CD4-positive, alpha-beta T cell treated with Interleukin-2 at 100 ng/mL for 4 hours (primary cell): ENCODE measurements at places on chromosomes 12 and 14.

GRCh38 chr14:89243286-89243685 lies 173.7 kb downstream of the FOXN3 start:
- DNase-seq = no peak

DNA sequence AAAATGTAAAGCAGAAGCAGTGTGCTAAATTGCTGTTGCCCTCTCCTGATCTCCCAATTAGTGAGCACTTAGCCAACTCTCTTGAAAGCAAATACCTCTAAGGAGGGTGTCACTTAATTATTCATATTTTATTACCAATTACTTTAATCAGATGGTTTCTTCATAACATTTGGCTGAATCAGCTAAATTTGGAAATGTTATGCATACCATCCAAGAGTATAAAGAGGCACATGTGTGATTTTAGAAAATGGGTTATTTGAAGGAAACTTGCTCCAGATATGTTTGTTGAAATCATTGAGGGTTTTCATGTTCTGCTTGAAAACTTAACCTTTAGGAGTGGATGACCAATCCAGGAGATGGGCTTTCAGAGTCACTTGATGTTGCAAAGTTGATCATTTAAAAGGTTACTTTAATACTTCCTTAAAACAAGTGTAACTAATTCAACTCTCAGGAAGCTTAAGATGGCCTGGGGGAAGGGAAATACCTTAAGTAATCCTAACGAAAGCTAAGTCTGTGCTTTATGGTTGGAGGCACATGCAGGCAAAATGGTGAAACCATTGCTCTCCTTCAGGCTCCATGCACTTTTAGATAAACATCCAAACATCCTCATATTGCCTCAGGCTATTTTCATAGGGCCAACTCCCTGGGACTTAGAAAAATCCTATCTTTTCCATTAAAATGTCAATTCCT lies 434.5 kb downstream of the MDGA2 start:
- no peak for DNase-seq

DNA sequence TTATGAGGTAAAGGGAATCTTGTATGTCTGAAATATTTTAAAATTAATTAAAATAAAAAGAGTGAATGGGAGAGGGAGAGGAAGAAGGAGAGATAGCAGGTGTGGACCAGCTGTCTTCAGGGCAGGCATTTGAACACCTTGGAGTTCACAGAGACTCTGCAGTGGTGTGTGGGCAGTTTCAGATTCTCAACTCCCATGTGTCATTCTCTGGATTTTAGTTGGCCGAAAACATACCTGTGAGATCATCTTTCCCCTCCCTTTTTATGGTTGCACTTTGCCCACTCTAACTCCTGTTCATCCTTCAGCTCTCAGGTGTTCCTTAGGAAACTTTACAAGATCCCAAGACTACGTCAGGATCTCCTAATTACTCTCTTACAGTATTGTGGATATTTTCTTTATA lies 108.1 kb downstream of the ERC1 start:
- no peak for DNase-seq

- no peak for DNase-seq
Measured at GRCh38 chr14:67940486-67941455, 121.2 kb downstream of the RAD51B start.

DNA sequence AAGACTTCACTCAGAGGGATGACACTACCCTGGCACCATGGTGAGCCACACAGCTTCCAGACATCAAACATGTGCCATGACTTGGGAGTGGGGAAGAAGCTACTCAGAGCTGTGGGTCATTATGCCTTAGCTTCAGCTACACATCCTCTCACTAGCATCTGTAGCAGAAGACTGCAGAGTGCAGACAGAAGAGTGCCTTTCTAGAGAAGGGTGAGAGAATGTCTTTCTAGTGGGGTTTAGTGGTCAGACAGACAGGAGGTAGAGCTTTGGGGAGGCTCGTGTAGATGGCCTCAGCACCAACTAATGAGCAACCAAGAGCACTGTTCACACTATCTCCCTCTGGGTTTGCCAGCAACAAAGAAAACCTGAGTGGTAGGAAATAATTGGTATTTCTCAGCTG lies 4.9 kb upstream of the B4GALNT3 start:
- DNase-seq = no peak

GRCh38 chr14:24141097-24141880 lies at the start of gene EMC9:
EMC9 (minus strand) TSS chr14:24141591; CDS start chr14:24141304, 287 bp downstream.
- DNase-seq = peak; percentile 100

- DNase-seq = peak; percentile 45
Measured at GRCh38 chr12:122499991-122500684, 594 bp downstream of the ZCCHC8 start.

- no peak for DNase-seq
Measured at GRCh38 chr12:106498056-106498455, 84.7 kb upstream of the RFX4 start.

DNA sequence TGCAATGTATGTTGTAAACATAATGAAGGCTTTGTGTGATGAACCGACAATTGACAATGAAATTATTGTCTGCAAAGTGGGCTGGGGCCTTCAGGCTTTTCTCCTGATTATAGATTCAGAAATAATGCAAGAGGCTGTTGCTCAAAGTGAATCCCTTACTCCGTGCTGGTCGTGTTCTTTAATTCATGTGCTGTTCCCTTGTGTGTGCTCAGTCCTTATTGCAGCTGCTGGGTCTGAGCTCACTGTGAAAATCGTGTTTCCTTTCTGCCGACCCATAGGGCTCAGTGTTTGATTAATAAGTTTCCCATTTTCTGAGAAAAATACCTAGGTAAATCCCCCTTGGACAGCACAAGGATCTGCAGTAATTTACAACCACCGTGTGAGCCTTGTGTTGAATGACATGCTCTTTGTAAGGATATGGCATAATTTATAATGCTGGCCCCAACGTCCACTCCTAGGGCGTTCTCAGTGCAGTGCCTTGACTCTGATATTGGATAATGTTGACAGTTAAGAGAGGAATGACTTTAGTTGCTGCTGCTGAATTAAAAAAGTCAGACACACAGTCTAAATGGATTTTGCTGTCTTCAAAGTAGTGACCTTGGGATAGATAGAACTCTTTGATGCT lies 81.6 kb downstream of the RGS6 start:
- no peak for DNase-seq

DNA sequence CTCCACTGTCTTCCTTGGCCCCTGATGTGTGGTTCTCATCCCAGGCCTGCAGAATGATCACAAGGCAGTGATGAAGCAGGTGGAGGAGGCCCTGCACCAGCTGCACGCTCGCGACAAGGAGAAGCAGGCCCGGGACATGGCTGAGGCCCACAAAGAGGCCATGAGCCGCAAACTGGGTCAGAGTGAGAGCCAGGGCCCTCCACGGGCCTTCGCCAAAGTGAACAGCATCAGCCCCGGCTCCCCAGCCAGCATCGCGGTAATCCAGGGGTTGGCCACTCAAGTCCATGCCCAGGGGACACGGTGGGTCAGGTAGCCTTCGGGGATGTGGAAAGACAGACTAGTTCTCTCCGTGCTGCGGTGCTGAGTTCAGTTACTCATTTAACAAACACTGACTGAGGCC lies 11.0 kb downstream of the PSMD9 start:
- DNase-seq = no peak

DNA sequence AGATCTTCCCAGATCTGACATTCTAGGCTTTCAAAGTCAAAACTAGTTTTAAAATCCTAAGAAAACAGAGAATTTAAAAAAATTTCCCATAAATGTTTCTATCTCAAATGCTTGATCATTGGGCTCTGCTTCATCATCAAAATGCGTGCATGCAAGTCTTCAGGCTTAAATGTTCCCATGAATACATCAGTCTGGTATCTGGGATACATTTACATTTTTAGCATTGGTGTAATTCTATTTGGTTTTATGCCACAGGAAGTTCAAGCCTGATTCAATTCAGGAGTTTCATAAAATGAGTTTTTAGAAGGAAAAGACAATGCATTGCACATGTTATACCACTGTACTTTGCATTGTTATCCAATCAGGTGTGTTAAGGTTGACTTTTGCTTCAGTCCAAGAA lies 336.4 kb downstream of the PCNX1 start:
- no peak for DNase-seq
